Activated naive CD4-positive, alpha-beta T cell (primary cell): ENCODE measurements at places on chromosomes 5 and 9.

- DNase-seq = no peak
Measured at GRCh38 chr9:2321523-2322148, 300.0 kb upstream of the VLDLR start.

DNA sequence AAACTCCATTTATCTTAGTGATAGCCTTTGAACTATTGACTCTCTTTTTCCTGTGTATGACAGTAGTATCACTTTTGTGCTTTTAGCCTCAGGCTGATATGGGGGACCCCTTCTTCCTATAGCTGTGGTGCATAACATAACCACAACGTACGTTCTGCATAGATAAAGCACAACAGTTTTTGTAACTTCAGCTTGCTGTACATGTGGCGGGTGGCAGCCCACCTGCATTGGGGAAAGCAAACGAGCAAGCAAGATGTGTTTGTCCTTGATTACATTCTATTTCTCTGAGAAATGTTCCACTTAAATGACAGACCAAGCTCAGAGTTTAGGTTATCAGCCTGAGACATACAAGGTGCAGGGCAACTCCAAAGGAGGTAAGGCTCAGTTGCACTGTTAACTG lies 309.4 kb downstream of the KDM4C start:
- no peak for DNase-seq

DNA sequence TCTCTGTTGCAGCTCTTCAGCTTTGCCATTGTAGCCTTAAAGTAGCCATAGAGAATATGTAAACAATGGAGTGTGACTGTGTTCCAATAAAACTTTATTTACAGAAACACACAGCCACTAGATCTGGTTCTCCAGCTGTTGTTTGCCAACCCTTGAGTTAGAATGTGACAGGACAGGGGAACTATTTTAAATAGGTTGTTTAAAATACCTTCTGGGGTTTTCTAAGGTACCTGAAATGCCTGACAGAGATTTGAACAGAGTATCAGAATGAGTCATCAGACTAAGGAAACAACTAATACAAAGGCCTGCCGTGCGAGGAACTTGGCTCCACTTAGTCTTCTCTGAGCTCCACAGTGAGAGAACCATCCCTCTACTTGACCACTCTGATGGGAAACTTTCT lies 85.4 kb downstream of the HSD17B4 start:
- DNase-seq = no peak

GRCh38 chr5:83509540-83509939 lies 38.0 kb downstream of the VCAN start:
- DNase-seq = no peak

GRCh38 chr5:62314213-62314830 lies 8.3 kb downstream of the KIF2A start:
- no peak for DNase-seq

- no peak for DNase-seq
Measured at GRCh38 chr5:172399336-172399735, 55.0 kb downstream of the SH3PXD2B start.

DNA sequence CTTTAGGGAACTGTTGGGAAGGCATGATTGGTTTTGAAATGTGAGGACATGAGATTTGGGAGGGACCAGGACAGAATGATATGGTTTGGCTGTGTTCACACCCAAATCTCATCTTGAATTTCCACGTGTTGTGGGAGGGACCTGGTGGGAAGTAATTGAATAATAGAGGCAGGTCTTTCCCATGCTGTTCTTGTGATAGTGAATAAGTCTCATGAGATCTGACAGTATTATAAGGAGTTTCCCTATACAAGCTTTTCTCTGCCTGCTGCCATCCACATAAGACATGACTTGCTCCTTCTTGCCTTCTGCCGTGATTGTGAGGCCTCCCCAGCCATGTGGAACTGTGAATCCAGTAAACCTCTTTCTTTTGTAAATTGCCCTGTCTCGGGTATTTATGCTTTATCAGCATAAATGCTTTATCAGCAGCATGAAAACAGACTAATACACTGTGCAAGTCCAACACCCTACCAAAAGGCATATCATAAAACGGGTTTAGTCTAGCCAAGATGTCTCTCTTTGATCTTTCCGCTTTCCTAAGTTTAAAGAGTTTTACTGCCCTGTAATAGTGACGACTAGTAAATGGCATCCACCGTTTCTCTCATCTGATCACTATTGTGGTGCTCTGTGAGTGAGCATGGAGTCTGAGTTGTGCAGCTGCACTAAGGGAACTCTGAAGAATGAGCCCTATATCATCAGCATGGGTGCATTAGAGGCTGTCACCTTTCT lies 12.9 kb upstream of the ZNF782 start:
- no peak for DNase-seq

- DNase-seq = no peak
Measured at GRCh38 chr5:169778622-169779596, 141.8 kb downstream of the DOCK2 start.

DNA sequence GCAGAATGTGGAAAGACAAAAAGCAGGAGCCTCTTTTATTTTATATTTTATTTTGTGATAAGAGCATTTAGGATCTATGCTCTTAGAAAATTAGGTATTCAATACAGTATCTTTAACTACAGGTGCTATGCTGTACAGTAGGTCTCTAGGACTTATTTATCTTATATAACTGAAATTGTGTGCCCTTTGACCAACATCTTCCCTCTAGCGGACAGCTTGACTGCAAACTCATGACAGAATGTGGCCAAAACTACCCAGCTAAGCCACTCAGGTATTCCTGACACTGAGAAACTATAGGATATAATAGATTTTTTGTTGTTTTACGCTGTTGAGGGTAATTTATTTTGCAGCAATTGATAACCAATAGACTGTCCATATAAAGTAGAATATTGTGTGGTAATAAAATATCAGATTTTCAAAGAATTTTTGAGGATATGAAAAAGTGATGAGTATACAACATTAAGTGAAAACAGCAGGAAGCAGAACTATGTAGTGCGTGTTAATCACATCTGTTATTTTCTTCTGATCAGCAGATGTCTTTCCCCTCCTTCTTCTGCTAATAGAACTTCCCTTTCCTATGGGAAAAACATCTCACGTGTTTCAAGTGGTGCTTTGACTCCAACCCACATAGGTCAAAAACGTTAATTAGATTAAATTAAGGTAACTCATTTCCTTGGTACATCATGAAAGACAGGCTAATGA lies 69.9 kb upstream of the SELENOP start:
- no peak for DNase-seq

DNA sequence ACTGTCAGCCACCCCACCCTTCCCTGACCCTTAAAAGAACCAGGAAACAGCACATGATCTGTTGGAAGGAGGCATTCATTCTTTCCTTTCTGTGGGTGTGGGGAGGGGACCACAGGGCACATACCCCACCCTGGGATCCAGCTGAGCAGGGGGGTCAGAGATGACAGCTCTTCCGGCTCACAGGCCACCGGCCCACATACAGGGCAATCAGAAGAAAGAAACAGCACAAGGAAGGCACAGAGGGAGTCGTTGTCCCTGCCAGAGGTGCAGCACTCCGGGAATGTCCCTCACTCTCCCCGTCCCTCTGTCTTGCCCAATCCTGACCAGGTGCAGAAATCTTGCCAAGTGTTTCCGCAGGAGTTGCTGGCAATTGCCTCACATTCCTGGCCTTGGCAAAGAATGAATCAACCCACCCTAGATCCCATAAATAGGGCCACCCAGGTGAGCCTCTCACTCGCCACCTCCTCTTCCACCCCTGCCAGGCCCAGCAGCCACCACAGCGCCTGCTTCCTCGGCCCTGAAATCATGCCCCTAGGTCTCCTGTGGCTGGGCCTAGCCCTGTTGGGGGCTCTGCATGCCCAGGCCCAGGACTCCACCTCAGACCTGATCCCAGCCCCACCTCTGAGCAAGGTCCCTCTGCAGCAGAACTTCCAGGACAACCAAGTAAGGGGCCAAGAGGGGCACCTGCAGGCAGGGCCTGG lies at the start of gene LCN2:
LCN2 (plus strand) TSS at position 453 of the 701 bp plus-strand sequence; CDS start at position 526, 73 bp downstream.
- no peak for DNase-seq
